Spinal cord (tissue), 10 donors: ENCODE measurements at places on chromosomes 6 and 20. TPM values are rescaled to one million over a fixed set of nuclear protein-coding genes. Genes with fewer than 3 reads are reported as not detected.

Gene SPATS1
- 0.57 TPM for polyA plus RNA-seq

DNA sequence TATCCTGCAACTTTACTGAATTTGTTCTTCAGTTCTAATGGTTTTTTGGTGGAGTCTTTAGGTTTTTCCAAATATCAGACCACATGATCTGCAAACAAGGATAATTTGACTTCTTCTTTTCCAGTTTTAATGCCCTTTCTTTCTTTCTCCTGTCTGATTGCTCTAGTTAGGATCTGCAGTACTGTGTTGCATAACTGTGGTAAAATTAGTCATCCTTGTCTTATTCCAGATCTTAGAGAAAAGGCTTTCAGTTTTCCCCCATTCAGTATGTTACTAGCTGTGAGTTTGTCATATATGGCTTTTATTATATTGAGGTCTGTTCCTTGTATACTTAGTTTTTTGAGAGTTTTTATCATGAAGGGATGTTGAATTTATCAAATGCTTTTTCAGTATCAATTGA lies 4.3 kb downstream of the MICA start:
- peaks cover 19% of the 10 kb centered on the region for H3K4me1 ChIP-seq
- no peak for DNase-seq
- no peak overlapping the region for H3K4me3 ChIP-seq
- H3K36me3 ChIP-seq, result no peaks in the 10 kb centered on the region

Gene TINAG
- 0.39 TPM for polyA plus RNA-seq

DNA sequence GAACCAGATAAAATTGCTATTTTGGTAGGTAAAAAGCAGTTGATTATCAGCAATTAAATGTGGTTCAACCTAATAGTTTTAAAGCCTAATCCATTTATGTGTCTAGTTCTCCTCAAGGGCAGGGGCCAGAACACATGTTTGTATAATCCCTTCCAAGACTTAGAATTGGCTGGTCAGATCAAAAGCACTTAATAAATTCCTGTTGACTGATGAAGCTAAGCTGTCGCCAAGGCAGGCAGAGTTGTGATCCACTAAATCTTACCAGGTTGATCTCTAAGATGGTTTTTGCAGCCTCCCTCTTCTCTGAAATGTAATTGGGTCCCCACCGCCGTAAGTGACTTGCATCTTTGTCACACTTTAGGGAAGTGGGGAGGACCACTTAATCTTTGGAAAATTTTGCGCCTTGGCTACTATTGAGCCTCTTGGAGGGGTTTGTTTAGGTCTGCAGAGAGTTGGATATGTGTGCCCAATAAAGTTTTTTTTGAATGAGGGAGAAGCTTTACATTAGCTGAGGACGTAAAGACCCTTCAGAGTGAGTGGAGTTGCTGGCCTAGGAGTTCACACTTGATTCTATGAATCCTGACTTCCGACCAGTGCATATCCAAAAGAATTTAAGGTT lies 65.9 kb downstream of the PHF20 start:
- no peaks in the 10 kb centered on the region for H3K27me3 ChIP-seq
- H3K4me1 ChIP-seq, result no peaks in the 10 kb centered on the region
- peaks cover 3% of the 10 kb centered on the region for H3K36me3 ChIP-seq
- no peak for DNase-seq

Gene FGD2
- 9.6 TPM for polyA plus RNA-seq

- H3K36me3 ChIP-seq, result no peaks in the 10 kb centered on the region
- no peak for DNase-seq
- no peak overlapping the region for H3K27ac ChIP-seq
- no peaks in the 10 kb centered on the region for H3K27me3 ChIP-seq
- H3K4me3 ChIP-seq, result no peak overlapping the region
Measured at GRCh38 chr6:11847515-11848345, 69.1 kb upstream of the ADTRP start.

DNA sequence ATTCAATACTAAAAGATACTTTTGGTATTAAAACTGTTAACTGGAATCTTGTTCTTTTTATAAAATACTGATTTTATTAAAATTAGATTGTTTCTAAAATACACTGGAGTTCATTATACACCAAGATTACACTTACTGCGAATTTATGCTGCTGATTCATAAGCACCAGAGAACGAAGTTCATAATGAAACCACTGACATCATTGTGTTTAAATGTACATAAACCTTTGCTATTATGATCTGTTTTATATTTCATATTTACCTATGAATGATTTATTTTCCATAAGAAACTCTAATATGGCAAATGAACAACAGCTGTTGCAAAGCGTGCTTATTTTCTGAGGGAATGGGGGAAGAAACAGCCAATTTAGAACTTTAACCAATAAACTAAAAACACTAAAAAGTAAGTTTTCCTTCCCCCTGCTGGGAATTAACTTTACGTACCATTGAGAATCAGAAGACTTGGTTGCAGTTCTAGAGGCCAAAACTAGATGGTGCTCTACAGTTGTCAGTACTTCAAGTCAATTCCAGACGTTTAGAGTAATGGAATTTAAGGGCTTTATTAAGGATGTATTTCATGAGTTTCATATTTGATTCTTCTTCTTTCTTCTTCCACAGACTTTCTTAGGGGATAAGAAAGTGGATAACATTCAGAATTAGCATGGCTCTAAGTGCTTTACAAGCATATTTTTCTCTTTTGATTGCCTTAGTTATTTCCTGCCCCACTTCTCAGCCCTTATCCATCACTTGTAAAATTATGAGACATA lies 30.8 kb upstream of the COL19A1 start:
- no peak overlapping the region for H3K27ac ChIP-seq
- peak; percentile 76 for DNase-seq
- no peaks in the 10 kb centered on the region for H3K36me3 ChIP-seq
- H3K4me3 ChIP-seq, result no peak overlapping the region

- DNase-seq, result no peak
- no peak overlapping the region for H3K4me3 ChIP-seq
- no peaks in the 10 kb centered on the region for H3K4me1 ChIP-seq
- no peak overlapping the region for H3K27ac ChIP-seq
- no peaks in the 10 kb centered on the region for H3K36me3 ChIP-seq
Measured at GRCh38 chr6:27066381-27066780, 181.1 kb upstream of the PRSS16 start.

GRCh38 chr6:100886076-100886475 lies 4.9 kb upstream of the ASCC3 start:
- no peaks in the 10 kb centered on the region for H3K36me3 ChIP-seq
- H3K4me1 ChIP-seq, result no peaks in the 10 kb centered on the region
- H3K27me3 ChIP-seq, result no peaks in the 10 kb centered on the region
- H3K27ac ChIP-seq, result no peak overlapping the region
- no peak overlapping the region for H3K4me3 ChIP-seq

Gene HAO1
- polyA plus RNA-seq, result not detected

DNA sequence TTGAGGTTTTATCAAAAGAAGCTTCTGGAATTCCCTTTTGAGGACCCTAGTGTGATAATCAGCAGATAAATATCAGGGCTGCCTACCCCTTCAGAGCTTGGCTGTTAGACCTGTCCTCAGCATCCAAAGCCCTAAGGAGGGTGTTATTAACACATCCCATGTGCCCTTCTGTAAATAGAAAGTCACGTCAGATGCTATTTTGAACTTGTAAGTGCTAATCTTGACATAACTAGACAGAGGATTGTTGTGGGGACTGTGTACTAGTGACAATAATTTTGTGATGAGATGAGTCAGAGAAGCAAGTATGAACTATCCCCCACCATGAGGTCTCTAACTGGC lies 4.9 kb upstream of the LAMA4 start:
- no peak overlapping the region for H3K4me3 ChIP-seq
- no peak overlapping the region for H3K27ac ChIP-seq
- DNase-seq, result no peak
- peaks cover 8% of the 10 kb centered on the region for H3K4me1 ChIP-seq

GRCh38 chr6:101000341-101000740 lies 119.2 kb upstream of the ASCC3 start:
- no peaks in the 10 kb centered on the region for H3K27me3 ChIP-seq
- H3K4me1 ChIP-seq, result no peaks in the 10 kb centered on the region
- H3K36me3 ChIP-seq, result no peaks in the 10 kb centered on the region

DNA sequence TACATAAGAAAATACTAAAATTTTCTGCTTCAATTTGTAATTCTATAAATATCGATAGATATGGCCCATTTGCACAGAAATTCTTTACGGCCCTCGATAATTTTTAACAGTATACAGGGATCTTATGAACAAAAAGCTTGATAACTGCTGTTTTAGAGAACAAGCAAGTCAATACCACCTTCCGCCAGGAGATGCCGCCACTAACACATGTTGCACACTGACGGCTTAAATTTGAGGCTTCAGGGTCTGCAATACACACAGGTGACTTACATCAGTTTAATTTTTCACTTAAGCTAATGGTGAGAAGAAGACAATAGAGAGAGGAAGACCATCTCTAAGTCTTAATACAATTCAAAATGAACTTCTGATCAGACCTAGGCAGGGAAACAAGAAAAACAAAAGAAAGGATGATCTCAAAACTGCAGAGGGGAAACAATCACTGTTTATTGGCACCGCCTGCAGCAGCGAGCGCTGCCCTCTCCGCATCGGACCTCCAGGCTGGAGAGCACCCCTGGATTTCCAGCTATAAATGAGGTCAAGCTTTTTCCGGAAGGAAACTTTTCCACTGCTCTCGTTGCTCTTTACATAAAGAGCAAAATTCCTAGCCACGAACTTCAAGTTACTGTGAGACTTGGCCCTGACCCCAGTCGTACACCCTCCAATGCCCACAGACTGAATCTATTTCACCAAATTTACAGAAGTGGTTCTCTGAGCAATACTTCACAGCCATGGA lies 53.9 kb downstream of the OTOR start:
- peaks cover 8% of the 10 kb centered on the region for H3K27me3 ChIP-seq
- peak; percentile 54 for DNase-seq
- no peak overlapping the region for H3K27ac ChIP-seq
- H3K4me3 ChIP-seq, result no peak overlapping the region
- peaks cover 3% of the 10 kb centered on the region for H3K4me1 ChIP-seq

DNA sequence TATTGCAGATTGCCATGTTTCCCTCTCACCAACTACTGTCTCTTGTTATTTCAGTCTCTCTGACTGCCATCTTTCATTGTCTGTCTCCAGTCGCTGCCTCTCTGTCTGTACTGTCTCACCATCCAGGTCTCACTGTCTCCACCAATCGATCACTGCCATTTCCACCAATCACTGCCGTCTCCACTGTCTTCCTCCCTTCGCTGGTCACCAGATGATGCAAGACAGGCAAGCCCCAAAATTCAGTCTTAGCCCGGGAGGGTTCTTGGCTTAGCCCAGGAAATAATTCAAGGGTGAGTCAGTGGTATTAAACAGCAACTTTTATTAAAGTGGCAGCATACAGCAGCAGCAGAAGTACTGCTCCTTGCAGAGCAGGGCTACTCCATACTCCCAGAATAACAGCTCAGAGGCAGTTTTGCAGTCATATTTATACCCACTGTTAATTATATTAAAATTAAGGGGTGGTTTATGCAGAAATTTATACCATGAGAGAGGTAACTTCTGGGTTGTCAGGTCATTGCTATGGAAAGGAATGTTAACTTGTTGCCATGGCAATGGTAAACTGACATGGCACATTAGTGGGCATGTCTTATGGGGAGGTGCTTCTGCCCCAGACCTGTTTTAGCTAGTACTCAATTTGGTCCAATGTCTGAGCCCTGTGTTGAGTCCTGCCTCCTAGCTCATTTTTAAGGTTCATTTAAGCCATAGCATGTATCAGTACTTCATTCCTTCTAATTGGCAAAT lies 23.0 kb upstream of the ECHDC1 start:
- no peak overlapping the region for H3K27ac ChIP-seq
- H3K4me1 ChIP-seq, result no peaks in the 10 kb centered on the region
- H3K4me3 ChIP-seq, result no peak overlapping the region

DNA sequence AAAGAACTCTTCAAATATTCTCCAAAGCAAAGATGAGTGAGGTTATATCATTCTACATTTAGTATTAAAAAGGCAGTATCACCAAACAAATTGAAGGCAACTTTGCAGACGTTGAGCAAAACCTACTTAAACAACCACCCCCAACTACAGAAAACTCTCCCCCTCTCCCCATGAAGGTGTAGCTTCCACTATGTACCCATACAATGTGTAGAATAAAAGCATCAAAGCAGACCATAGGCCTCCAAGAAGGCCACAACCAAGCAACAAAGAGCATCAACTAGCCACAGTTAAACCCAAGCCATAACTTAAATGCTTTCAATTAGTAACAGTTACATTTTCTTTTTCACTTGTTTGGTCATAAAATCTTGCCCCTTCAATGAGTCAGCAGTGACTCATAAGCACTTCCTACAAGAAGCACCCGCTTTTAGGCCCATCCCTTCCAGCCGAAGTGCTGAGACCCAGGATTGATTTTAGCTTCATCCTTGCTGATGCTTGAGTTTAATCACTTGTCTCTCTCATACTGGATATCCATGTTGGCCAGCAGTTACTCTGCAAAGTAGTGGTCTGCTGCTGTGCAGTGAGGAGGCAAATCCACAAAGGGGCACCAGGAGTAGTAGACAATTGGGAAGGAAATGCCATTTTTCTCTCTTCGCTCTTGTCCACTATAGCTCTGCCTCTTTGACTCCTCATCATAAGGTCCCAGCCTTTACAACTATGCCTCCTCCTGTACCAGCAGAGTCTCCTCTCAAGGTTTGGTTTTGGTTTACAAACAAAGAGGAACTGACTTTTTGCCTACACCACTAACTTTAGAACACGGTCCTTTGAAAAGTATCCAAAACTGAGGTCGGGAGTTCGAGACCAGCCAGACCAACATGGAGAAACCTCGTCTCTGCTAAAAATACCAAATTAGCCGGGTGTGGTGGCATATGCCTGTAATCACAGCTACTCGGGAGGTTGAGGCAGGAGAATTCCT lies 8.4 kb upstream of the NUP153 start:
- no peak overlapping the region for H3K4me3 ChIP-seq
- H3K27me3 ChIP-seq, result no peaks in the 10 kb centered on the region
- DNase-seq, result no peak

DNA sequence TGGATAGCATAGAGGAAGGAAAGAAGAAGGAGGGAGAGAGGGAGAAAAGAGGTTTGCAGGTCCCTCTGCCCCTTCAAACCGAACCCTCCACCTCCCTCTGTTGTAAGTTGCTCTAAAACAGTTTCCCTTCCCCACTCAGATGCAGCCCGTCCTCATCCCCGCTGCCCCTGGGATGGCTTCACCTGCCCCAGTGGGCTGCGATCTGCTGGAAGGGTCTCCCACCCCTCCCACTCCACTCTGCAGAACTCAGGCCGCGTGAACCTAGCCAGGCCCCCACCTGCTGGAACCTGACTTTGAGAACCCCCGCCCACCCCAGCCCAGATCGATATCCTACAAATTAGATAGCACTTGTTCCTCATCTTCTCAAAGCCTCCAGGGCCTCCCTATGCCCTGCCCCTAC lies 190.8 kb downstream of the DLL1 start:
- H3K4me3 ChIP-seq, result no peak overlapping the region
- no peak for DNase-seq
- no peaks in the 10 kb centered on the region for H3K27me3 ChIP-seq
- no peak overlapping the region for H3K27ac ChIP-seq

Gene LAMA4
- polyA plus RNA-seq, result 74.0 TPM

DNA sequence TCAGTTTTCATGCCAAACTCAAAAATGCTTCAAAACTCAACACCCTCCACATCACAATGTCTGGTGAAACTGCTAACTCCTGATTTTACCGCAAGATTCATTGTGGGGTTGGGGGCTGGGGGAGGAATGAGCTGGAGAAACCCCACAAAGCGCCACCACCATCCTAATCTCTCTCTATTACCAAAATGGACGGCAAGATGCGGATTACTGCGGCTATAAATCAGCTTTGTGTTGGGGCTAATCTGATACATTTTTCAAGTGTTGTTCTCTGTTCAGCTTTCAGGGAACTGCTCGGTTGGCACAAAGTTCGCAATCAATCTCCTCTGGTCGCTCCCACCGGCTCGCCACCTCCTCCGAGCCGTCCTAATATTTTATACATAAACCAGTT lies 83.7 kb downstream of the TMEM242 start:
- H3K27ac ChIP-seq, result no peak overlapping the region
- no peak for DNase-seq
- no peaks in the 10 kb centered on the region for H3K36me3 ChIP-seq
- H3K4me1 ChIP-seq, result peaks cover 38% of the 10 kb centered on the region

Gene HLA-DQB1
- polyA plus RNA-seq, result 0.92 TPM
